Common myeloid progenitor, CD34-positive (primary cell): ENCODE measurements at places on chromosomes 2 and 18.

DNA sequence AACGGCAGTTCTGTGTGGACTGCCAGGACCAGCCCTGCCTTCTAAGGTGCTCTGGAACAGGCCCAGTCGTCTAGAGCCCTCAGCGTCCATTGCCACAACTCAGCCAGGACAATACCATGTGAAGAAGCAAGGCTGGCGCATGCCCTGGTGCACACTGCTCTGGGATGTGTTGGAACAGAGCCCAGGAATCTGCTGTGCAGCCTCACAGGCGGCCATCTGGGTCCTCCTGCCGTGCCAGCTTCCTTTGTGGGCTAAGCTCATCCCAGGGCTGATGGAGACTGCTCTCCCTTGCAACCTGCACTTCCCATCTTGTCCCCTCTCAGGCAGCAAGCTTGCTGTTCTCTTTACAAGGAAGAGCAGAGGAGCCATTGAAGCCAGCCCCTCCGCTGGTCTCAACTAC lies 246.4 kb upstream of the PXDN start:
- peak; percentile 68 for DNase-seq

GRCh38 chr2:4914551-4914950 lies 777.6 kb upstream of the SOX11 start:
- no peak for DNase-seq

- no peak for DNase-seq
Measured at GRCh38 chr2:235849489-235849888, 318.7 kb downstream of the GBX2 start.

GRCh38 chr18:49866680-49867079 lies 53.3 kb upstream of the ACAA2 start:
- DNase-seq = no peak

- no peak for DNase-seq
Measured at GRCh38 chr2:218262631-218263586, 2.1 kb downstream of the GPBAR1 start.

GRCh38 chr2:25692737-25693445 lies 19.5 kb upstream of the DTNB start:
- no peak for DNase-seq

DNA sequence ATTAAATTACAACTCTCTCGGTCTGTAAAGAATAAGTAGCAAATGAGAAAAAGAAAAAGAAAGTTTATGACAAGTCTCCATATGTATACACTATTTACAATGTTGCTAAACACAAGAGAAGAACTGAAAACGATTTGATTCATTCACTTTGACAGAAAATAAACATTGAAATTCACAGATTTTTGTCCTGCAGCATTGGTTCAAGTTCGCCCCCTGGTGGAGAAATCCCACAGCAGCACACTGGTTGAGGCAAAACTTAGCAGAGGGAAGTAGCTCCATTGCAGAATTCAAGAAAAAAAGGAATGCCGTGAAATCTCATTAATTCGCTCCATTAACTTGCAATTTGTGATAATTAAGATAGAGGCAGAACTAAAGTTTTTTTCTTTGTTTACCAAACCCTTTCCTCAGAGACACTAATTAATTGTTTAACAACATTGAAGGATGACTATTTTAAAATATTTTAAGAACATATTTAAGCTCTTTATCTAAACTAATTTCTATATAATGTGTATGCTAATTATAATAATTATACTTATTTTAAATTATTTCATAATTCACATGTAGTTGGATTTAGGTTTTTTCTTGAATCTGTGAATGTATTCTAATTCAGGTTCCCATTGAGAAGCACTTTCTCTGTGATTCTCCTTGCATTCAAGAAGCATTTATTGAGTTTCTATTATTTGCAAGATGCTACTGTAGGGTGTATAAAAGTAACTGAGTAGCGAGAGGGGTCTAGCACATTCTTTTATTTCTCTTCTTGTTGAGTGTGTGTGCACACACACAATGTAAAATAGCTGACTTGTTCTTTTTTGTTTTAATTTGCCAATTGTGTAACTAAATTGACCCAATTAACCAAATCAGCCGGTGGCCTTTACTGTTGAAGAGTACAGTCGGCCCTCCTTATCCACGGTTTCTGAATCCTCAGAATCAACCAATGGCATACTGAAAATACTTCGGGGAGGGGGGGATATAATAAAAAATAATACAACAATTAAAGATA lies 74.1 kb downstream of the COL4A3 start:
- peak; percentile 67 for DNase-seq

DNA sequence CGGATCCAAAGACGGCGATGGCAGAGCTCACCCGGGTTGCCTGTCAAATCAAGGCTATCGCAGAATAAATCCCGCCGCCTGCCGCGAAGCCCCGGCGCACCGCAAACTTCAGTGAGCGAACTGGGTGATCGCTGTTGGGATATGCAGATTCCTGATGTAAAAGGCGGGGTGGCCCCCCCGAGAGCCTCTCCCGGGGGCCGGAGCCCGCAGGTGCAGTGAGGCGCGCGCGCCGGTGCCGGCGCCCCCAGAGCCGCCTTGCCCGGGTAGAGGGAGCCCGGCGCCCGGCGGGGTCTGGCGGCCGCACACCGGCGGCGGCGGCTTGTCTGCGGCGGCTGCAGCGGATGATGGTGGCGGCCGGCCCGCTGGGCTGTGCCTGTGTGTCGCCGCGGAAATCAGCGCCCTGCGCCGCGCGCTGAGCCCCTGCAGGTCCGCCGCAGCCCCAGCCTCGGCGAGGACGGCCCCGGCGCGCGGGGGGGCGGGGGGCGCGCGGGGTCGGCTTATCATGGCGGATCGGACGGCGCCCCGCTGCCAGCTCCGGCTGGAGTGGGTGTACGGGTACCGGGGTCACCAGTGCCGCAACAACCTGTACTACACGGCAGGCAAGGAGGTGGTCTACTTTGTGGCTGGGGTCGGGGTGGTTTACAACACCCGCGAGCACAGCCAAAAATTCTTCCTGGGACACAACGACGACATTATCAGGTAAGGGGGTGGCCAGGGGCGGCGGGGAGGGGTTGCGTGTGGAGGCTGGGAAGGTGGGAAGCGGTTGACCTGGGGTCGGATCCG lies 1.3 kb downstream of the EML6 start:
- peak; percentile 32 for DNase-seq

DNA sequence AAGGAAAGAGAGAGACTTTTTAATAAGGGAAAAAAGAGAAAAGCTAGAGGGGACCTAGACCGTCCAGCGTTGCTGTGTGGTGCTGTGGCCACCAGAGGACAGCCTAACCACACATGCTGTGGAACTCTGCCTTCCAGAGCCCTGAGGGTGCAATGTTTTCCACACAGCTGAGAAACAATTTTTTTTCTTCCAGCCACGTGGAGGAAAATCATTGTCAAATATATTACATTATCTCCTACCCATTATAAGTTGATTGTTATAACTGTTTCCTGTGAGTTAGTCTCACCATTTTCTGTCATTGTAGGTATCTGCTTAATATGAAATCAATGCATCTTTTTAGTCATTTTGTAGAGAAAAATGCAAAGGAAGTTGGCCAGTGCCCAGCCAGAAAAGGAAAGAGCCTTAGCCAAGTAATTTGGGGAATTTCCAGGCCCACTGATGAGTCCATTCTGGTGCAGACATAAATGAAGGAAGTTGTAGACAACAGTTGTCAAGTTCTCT lies 5.9 kb upstream of the MRPL19 start:
- DNase-seq = peak; percentile 54

DNA sequence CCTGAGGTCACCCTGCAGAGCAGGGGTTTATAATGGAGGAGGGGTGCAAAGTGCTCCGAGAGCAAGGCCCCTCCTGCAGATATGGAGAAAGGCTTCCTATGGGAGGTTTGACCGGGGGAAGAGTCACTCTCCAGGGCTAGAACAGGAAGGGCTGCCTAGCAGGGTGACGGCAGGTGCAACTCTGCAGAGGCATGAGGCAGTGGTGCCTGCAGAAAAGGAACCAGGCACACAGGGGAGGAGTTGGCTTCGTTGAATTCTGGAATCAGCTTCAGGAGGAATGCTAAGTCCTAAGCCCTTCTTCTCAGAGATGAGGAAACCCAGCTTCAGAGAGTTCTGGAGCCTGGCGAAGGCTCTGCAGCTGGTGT lies 17.5 kb upstream of the HPCAL1 start:
- no peak for DNase-seq

GRCh38 chr18:50814395-50814794 lies 5.4 kb downstream of the MRO start:
- no peak for DNase-seq

DNA sequence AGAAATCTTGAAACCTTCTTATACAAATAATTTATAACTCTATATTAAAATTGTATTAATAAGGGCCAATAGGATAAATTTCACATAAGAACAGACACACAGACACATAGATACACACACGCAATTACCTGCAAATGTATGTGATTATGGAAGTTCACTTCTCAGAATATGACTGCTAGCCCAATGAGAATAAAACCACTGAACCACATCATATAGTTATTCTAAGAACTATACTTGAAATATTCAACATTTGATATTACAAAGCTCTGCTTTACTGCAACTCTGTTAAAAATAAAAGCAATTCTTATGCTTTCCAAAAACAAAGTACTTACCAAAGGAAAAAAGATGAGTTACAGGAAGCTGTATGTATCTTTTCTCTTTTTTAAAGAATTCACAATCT lies 51.1 kb downstream of the PGAP1 start:
- DNase-seq = no peak

DNA sequence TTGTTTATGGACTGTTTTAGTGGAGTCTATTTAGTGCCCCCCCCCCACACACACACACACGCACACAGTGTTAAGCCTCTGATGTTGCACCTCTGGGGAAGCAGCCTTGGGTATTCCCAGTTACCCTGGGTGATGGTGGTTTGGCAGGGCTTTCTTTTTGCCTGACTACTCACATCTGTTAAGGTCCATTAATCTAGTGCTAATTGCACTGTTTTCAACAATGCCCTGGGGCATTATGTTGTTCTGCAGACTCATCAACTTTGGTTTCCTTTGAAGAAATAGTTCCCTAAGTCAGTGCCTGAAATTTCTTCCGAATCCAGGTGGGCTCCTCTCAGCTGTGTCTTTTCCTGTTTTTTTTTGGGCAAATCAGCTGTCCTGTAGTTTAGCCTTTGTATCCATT lies 34.7 kb downstream of the SPOPL start:
- no peak for DNase-seq

DNA sequence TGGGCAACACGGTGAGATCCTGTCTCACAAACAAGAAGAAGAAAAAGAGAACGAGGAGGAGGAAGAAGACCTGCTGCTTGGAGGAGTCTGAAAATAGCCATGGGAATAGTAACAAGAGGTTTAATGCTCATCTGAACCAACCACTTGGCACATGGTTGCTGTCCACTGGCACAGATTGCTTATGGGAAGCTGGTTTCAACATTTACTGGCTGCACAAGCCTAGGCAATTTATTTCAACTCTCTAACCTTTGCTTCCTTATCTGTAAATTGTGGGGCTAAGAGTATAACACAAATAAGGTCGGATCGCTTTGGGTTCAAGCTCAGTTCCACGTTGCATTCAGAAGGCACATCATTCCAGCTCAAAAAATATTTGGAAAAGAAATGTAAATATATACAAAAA lies 14.2 kb upstream of the RHOB start:
- no peak for DNase-seq

GRCh38 chr2:128832946-128833663 lies 514.4 kb upstream of the HS6ST1 start:
- no peak for DNase-seq

- no peak for DNase-seq
Measured at GRCh38 chr2:205727174-205727573, 44.9 kb downstream of the NRP2 start.

DNA sequence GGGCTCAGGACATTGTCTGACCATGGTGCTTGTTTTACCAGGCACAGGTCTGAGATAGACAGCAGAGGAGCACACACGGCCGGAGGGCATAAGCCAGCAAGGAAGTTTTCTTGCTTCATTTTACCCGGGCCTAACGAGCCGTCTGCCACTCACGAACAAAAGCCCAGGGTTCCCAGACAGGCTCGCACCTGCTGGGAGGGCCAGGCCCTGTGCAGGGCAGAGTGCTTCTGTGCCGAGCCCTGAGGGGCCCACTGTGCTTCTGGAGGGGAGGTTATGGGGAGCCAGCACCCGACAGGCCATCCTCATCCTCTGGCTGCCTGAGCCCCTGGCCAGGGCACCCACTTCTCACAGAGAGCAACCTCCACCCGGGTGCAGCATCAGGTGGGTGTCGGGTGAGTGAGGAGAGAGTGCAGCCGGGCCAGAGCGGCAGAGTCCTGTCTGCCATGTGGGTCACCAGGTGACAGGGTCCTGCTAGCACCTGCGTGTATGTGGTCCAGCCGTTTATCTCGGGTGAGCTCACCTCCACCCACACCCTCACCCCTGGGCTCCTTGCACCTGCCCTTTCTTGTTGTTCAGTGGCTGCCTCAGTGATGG lies 297.9 kb downstream of the NDUFA10 start:
- no peak for DNase-seq

DNA sequence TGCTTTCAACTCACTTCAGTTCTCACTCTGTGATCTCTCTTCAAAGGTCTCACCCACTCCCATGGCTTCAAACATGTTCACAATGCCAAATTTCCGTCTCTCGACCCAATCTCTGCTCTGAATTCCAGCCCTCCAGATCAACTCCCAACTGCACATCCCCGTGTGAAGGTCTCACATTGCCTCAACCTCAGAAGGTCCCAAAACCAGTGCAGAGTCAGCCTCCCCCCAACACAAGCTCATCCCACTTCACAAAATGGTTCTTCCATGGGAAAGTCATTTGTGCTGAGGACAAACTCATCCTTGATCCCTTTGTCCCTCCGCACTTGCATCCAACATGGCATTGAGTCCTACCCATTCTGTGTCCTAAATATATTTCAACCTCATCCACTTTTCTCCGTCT lies 31.0 kb upstream of the GNAL start:
- no peak for DNase-seq

DNA sequence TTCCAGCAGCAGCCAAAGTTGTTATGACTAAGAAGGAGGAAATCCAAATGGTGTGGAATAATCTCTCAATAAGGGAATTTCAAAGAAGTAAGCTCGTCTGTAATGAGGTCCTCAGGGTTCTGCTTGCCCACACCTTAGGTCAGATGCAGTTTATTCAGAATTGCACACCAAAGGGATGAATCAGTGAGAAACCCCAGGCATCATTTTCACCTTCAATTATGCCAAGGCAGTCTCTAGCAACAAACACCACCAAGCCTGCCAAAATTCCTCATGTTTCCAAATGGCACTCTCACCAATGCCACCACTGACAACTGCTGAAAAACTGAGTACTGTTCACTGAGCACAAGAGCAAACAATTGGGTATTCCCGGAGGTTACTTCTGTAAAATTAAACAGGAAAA lies 43.6 kb downstream of the KCNG3 start:
- DNase-seq = no peak

GRCh38 chr18:3177902-3178687 lies 41.7 kb downstream of the MYOM1 start:
- DNase-seq = peak; percentile 100

GRCh38 chr2:232478571-232479340 lies 8.9 kb downstream of the ECEL1 start:
- DNase-seq = no peak

- DNase-seq = peak; percentile 71
Measured at GRCh38 chr2:42086500-42086953, 38.7 kb downstream of the PKDCC start.
